DMS 273 treated with DMSO at 0.1 percent for 48 hours (cell line): ENCODE measurements at places on chromosomes 4 and X.

DNA sequence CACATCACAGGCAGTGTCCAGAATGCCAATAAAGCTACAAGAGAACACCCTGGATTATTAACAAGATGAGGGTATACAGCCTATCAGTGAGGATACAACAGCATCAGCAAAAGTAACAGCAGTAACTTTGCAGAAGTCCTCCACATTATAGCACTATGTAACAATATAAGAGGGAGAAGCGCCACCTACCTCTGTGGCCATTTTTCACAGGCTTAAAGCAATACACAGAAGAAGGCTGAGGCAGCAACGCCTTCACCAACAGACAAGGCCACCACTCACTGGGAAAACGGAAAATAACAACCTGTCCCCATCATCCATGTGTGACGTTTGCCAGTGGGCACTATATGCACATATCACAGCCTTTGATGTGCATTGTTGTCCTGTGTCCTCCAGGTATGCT is 12.5 kb downstream of the RTL8B start:
- no peak for DNase-seq

- DNase-seq = no peak
Observed at GRCh38 chr4:80610845-80611677, 275.5 kb downstream of the CFAP299 start.

GRCh38 chr4:91916219-91916618 is 387.5 kb upstream of the GRID2 start:
- DNase-seq = no peak

GRCh38 chr4:98794565-98795205 is 134.2 kb downstream of the EIF4E start:
- peak; percentile 15 for DNase-seq

DNA sequence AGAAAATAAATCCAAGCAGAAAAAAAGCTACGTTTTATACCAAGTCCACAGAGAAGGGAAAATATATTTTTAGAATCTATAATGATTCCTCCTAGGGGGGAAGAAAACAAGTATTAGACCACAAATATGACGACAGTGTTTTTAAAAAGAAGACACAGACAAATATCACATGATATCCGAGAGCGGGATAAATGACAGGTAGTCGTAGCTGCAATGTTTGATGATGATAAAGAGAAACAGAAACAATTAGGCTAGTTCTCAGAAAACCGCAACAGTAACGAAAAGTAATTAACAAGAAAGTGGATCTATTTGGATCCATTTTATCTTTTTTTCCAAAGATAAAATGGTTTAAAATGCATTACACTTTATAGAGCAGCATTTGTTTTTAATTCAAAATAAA is 918 bp downstream of the HAUS3 start:
- DNase-seq = no peak

GRCh38 chrX:112058766-112059165 is 23.8 kb downstream of the TRPC5 start:
- DNase-seq = no peak

GRCh38 chr4:121594796-121595526 is 101.8 kb downstream of the ANXA5 start:
- DNase-seq = no peak

GRCh38 chrX:50799531-50799961 is 14.4 kb downstream of the SHROOM4 start:
- no peak for DNase-seq

DNA sequence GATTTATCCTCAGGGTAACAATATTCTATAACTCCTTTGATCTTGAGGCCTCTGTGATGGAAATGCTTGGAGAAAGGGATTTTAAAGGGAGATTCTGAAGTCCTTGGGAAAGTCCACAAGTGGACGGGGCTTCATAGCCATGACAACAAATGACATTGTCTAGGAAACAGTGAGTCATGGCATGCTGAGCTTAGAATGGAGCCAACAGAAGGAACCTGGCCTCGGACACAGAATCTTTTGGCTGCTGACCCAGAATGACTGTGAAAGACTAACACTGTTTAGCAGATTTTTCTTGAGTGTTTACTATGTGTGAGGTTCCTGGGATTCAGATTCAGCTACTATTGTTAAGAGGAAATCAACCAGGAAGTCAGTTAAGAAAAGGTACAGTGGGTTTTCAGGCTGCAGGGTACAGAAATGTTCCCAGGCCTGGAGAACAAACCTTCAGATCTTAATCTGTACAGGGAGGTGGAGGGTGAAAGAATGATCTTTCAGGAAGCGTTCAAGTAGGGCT is 18.1 kb upstream of the CXCL2 start:
- DNase-seq = no peak

- DNase-seq = no peak
Observed at GRCh38 chrX:51395810-51396728, 63.4 kb downstream of the NUDT10 start.

GRCh38 chr4:131566026-131566425 is 1583.1 kb upstream of the PCDH10 start:
- DNase-seq = no peak

DNA sequence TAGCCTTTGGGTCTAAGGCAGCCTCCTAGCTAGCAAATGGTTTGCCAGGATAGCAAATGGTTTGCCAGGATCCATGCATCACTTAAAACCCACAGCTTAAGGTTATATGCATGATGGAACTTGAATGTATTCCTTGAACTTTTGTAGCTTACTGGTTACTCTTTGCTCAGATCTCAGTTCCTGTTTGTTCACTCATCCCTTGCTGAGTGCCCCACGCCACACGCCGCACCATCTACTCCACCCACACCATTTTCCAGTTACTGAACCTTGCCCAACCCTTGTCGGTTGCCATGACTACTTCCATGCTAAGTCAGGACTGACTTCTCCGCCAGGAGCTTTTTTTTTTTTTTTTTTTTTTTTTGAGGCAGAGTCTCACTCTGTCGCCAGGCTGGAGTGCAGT is 29.5 kb upstream of the XIAP start:
- DNase-seq = no peak

- DNase-seq = no peak
Observed at GRCh38 chr4:113534711-113535110, 226.8 kb downstream of the CAMK2D start.

GRCh38 chr4:24601121-24601520 is 16.8 kb upstream of the DHX15 start:
- no peak for DNase-seq

GRCh38 chrX:130669233-130669632 is 233.8 kb downstream of the ENOX2 start:
- DNase-seq = no peak

DNA sequence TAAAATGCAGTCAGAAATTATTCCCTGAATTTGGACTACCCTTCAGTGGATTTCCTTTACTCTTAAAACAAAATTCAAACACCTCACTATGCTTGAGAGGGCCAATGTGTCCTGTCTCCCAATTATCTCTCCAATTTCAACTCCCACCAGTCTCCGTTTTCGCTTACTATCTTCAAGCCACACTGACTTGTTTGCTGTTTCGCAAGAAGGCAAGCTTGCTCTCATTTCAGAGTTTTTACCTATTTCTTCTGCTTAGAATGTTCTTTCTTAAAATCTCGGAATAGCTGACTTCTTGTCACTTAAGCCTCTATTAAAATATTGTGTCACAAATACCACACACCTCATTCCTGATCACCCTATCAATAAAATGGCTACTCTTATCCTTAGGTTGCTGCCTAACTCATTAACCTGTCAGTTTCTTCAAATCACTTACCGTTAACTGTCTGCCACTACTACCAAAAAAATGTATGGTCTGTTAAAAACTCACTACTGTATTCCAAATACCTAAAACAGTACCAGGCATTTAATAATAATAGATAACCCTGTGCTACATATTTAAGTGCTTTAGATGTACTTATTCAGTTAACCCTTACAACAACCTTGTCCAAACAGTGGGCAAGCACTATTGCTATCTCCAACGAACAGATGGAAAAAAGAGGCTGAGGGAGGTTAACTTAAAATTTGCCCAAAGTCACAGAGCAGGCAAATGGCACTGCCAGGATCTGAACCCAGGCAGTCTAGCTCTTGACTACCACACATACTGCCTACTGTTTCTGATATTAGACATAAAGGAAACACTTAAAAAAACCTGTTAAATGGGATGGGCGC is 2.9 kb downstream of the UBA6 start:
- DNase-seq = no peak

GRCh38 chr4:24781999-24782745 is 13.2 kb upstream of the SOD3 start:
- DNase-seq = no peak

DNA sequence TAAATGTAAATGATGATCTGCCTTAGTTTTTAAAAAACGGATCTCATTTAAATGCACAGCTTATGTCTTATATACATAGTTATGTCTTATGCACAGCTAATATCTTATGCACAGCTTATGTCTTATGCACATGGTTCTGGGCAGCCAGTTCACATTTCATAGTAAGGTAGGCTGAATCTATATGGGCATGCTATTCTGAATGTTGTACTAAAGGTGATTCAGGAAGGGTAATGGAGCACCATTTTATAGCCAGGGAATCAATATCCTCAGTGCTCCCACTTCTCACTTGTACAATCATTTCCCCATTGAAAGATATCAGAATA is 77.9 kb upstream of the MID1 start:
- DNase-seq = no peak

DNA sequence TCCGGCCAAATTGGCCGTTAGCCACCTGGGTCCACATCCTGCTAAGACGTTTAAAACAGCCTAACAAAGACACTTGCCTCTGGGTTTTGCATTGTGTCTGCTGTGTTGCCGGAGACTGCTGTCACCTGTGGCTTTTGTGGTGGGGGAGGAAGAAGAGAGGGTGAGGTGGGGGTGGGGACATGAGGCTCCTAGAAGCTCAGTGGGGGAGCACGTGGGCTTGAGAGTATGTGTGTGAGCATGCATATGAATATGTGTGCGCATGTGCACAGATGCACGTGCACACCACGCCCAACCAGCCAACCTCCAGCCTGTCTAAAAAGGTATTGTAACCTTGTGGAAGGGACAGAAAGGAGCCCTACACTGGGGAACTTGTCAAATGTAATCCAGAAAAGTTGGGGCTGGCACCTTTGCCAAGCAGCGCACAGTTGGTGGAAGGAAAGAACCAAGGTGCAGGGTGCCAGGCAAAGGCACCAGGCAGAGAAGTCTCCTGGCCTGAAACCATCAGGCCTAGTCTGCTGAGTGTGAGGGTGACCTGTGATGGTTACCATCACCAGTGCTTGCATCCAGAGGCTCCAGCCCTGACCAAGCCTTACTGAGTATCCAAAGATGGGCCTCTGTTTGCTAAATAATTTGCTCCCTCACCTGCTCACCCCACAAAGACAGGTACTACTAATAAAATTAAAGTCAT is 10.1 kb upstream of the SASH3 start:
- no peak for DNase-seq

DNA sequence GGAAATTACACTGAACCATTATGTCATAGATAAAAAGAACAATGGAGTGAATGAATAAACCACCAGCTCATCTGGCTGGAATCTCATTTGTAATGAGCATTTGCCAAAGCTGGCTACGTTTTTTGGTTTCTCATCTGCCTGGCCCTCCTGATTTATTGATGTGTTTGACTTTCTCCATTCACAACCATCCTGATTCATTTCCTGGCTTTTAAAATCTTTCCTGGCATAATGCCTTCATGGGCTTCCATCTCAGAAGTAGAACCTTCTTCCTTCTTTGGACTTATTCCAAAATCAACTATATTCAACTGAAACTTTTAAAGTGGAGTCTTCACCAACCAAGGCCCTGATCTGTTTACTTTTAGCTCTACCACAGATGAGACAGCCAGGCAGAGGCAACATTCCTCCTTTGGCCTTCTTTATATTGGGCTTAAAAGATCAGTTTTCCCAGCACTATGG is 36.0 kb upstream of the ARSJ start:
- no peak for DNase-seq

DNA sequence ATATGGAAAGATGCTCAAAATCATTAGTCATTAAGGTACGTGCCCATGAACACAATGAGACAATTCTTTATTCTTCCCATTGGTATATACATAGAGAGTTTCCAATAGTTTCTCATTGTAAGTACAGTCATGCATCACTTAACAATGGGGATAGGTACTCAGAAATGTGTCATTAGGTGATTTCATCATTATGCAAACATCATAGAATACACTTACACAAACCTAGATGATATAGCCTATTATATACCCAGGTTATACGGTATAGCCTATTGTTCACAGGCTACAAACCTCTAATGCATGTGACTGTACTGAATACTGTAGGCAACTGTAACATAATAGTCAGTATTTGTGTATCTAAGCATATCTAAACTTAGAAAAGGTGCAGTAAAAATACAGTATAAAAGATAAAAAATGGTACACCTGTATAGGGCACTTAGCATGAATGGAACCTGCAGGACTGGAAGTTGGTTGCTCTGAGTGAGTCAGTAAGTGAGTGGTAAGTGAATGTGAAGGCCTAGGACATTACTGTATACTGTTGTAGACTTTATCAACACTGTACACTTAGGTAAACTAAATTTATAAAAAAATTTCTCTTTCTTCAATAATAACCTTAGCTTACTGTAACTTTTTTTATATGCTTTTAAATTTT is 49.6 kb downstream of the KLHL13 start:
- no peak for DNase-seq

- no peak for DNase-seq
Observed at GRCh38 chrX:102085706-102086105, 39.8 kb upstream of the TCEAL2 start.

DNA sequence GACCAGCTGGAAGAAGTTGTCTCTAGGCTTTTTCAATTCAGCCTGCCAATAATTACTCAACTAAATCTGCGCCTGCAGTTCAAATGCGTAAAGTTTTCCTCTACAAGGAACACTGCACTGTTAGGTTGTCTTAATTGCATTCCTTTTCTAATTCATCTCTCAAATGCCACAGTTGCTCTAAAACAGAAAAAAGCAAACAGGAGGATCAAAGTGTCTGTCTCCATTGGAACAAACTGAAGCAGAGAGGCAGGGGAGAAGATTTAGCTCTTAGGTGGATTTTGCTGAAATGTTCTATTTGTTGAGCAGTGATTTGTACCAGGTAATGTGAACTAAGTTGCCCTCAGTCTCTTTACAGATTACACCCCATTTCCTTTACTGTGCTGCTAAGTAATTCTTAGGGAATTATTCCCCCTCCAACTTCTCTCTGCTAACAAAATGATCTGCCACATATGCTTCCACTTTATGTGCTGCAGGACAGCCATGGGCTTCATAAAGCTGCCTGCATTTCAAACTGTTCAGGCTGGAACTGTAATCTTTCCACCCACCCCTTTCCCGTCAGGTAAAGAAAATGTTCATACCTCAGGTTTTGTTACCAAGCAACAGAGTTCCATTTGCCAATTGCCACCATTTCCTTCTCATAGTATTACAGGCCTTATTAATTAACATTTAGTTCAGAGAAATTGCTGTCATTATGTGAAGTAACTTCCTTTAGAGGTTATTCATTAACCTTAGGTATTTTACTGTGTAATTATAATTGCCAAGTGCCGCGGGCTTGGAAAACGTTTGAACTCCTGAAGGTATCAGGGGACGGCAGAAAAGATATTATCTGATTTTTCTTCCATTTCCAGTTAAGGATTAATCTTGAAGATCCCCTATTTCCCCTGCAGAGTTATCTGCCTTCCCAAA is 149.3 kb downstream of the SPRY1 start:
- no peak for DNase-seq

DNA sequence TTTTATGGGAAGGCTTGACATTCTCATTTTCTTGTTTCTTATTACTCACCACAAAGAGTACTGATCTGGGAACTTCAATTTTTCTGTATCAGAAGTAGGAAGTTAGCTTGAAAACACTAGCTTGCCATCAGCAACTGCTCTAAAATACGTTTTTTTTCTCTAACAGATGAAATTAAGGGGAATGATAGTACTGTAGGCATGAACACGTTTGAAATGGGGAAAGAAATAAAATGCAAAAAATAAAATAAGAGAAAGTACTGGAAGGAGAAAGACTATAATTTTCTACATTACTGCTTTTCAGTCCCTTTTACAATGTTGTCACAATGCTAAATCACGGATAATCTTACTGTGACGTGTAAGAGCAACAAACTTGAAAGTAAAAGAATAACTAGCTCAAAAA is 1.5 kb downstream of the RADX start:
- DNase-seq = no peak
